ENCODE measurements at places on chromosomes 5 and 9.

DNA sequence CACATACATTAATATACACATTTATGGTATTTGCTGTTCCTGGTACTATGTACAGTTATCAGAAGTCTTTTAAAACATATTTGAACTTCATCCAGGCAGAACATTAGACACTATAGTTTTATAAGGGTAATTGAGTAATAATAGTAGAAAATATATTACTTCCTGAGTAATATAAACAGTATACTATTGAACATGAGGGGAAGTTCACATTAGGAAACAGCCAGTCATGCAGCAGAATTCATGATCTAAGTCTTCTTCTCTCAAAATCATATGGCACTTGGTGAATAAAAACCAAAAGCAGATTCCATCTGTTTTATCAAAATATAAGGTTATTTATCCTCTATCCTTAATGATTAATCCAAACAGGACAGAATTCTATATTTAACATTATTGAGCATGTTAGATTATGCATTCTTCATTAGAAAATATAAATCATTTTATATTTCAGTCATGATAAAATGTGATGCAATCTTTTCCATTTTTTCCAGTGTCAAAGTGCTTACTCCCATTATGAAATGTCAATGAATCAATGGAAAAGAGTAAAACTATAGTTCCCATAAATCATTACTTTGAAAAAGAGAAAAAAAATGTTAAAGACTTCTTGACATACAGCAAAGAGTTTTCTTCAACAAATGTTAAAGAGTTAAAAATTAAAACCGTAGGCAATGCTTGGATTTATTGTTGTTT lies 584.3 kb upstream of the TUSC1 start:
- no peak for DNase-seq

DNA sequence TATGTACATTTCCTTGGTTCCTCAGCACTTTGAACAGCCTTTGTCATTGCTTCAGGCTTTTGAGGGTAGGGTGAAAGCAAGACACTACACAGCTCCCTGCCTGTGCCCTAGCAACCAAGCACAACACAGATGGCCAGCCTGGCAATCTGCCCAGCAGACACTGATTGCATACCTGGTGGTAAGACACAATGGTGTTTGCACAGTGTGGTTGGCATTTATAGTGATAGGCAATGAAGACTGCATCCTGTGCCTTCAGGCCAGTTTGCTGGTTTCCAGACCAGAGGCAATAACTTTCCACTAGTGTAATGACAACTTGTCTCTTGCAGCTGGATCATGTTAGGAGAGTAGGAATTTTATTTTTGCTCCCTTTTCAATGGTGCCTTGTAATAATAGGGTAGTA lies 144.5 kb upstream of the TNC start:
- no peak for DNase-seq

DNA sequence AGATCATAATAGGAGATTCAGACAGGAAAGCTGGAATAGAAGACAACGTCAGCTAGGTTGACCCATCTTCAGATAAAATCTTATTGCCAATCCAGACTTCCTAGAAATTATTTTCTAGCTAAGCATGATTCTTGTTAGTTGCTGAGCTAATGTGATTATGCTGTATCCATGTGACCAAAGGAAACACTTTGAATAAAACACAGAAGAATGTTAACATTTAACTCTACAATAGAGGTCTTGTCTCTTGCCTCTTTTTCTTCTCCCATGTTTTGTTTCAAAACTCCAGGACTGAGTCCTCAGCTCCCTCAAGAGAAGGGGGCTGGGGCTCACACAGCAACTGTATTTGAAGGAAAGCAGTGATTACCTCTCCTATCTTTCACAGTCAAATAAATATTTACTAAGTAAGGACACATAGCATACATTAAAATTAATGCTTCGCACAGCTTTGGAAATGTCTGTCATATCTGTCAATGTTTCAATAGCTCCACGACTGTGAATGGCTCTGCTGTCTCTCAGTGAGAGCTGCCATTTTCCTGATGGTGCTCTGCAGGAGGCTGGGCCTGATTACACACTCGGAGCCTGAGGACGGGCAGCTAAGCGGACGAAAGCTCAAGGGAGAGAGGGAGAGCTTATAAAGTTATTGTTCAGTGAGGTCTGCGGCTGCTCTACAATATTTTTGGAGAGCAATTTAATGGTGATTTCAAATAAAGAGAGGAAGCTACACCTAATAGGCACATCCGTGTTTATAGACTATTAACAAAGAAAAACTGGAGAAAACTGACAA lies 64.8 kb upstream of the ZNF462 start:
- DNase-seq, result no peak

- DNase-seq, result no peak
These were observed 80.9 kb upstream of the SPOCK1 start for GRCh38 chr5:137580030-137580429.

DNA sequence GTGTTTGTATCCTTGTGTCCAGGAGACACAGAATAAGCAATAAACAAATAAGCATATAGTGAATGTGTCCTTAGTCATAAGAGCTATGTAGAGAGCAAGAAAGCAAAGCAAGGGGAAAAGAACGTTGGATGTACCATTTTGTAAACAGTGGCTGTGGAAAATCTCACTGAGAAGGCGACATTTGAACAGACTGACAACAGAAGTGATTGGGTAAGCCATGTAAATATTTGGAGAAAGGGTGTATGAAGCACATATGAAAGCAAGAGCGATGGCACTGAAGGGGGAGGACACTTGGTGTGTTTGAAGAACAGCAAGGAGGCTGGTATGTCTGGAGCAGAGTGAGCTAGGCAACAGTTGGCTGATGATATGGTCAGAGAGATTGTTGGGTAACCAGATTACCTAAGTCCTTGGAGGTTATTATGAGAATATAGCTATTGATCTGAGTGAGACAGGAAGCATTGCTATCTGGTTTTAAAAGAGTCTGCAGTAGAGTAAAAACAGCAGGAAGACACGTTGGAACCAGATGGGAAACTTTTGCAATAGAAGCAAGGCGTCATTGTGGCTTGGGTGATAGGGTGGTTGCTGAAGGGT lies 115.5 kb upstream of the IL7R start:
- DNase-seq, result no peak

GRCh38 chr5:9363026-9363425 lies 182.8 kb downstream of the SEMA5A start:
- DNase-seq, result no peak

DNA sequence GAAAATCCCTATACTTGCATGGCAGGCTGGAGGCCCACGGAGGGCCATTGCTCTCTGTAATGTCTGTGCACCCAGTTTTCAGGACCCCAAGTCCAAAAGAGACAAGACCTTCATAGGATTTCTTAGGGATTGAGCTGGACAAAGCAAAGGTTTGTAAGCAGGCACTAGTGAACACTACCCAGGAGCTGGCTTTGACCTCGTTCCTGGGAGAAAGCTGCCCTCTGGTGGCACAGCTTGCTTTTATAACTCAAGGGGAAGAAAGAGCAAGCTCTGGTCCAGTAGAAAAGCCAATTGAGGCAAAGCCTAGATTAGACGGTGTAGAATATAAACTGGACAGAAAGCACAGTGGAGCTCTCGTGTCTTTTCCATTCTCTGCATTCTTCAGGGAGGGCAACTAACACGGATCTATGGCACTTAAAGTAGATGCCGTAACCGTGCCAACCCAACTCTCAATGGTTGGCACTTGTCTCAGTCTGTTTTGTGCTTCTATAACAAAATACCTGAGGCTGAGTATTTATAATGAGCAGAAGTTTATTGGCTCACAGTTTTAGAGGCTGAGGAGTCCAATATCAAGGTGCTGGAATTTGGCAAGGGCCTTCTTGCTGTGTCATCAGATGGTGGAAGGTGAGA lies 7.9 kb downstream of the GABRP start:
- DNase-seq, result no peak

GRCh38 chr5:34978681-34979080 lies 49.3 kb downstream of the DNAJC21 start:
- no peak for DNase-seq

DNA sequence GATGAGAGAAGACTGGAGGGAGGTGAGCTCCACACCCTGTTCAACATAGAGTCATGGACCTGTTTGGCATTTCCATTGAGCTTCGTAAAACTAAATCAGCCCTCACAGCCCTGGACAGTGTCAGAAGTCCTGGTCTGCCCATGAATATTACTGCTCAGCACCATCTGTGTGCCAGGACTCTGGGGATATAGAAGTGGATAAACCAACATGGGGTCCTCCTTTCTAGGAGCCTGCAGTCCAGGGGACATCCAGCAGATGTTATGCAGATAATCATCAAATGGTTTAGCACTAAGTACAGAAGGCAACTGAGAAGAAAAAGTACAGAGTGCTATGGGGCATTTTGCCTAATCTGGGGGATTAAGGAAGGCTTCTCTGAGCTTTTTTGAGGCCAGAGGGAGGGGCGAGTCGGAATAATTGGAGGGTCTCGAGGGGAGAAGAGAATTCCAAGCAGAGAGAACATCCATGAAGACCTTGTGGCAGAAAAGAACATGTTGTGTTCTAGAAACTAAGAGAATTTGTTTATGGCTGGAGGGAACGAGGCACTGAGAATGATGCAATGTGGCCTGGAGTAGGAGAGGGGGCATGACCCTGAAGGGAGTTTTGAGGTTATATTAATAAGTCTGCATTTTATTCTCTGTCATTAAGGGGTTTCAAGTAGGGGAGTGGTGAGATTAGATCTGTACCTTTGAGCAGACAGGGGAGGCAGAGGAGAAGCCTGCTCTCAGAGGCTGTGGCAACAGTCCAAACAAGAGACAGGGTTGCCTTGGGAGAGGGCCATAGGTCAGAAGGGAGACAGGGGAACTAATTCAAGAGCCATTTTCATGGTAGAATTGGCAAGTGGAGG lies 63.5 kb upstream of the SLC2A8 start:
- no peak for DNase-seq

DNA sequence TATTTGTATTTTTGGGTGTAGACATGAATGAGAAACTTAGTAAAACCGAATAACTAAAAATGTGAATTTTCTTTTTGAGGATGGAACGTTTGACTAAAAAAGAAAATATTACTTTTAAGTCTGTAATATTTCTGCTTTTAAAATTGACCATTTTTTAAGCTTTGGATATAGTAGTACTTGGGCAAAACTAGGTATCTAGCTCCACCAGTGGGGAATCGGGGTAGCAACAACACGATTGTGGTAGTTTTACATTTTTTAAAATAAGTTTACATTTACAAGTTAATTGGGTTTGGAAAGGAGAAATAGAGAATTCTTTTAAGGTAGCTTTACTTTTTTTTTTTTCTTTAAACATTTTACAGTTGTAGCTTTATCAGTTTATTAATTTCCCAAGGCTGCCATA lies 154.4 kb downstream of the MAN2A1 start:
- DNase-seq, result no peak

DNA sequence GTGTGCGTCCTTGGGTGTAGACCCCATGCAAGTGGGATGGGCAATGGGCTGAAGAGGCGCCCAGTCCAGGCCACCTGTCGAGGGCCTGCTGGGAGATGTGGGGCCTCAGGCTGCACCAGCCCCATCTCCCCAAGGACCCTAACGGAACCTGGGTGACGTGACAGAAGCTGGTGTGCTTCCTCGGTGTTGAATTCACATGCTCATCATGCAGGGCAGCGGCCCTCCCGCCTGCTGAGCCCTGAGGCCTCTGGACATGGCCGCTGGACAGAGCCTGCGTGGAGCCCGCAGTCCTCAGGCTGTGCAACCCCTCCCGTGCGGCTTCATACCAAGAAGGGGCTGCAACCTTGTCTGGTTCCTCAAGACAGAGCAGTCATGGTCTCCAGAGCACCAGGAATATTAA lies 26.8 kb downstream of the TERT start:
- no peak for DNase-seq

DNA sequence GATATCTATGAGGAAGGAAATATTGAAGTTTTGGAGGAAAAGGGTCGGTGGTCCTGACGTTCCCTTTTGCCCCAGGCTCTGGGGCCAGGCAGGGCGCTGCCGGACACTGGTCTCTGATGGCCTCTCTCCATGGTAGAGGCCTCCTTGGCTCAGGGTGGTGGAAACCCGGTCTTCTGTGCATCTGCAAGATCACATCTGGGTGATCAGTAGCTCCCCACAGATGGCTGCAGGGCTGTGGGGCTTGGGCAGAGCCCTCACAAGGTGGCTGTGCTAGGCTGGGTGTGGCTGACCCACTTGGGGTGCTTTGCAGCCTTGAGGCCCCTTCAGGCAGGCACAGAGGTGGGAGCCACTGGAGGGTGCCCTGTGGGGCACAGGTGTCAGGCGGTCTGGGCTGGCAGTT lies 53.9 kb upstream of the RNU6ATAC start:
- no peak for DNase-seq

- no peak for DNase-seq
These were observed 61.8 kb downstream of the COX7C start for GRCh38 chr5:86679529-86679928.

- DNase-seq, result no peak
These were observed 15.4 kb upstream of the SNX2 start for GRCh38 chr5:122759241-122760070.

DNA sequence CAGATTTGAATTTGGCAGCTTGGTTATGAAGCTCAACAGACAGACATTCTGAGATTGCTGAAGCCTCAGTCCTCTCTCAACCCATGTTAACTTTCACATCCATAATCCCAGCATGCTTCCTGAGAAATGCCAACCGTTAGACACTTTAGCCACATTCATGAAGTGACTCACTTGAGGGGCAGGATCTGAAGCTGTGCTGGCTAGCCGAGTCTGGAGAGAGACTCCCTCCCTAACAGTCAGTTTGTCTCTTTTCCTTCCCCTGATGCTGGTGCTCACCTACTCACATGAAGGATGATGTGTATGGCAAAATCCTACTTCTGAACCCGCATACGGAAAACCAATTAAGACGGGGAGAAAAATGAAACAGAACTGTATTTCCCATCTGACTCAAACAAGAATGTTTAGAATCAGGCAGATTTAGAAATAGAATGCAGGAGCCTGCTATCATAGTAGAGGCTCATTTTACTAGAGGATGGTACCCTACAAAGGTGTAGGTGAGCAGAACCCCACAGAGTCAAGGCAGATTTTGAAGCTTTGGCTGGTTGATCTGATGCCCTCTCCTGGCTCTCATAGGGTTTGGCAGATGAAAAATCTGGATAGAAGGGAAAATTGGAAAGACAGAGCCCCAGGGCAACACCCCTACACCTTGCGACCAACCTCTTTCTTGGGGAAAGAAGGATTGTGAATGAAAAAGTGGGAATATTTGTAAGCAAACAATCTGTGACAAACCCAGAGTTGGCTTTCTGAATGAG lies 150.9 kb upstream of the LHFPL2 start:
- DNase-seq, result no peak

DNA sequence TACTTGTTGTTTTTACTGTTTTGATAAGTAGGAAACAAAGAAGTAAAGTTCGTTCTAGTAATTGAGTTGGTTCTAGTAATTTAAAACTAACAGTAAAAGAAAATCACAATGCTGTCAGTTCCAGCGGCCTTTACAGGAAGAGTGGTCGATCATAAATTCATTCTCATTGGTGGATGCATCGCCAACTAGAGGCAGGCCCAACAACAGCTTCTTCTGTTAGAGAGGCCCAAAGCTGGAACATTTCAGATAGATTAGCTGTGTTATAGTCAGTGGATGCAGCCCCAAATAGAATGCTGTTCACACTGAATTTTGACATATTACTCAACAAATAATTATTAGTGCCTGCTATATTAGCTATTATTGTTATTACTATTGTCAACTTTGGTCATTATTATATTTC lies 80.8 kb downstream of the ARRDC3 start:
- DNase-seq, result no peak

- DNase-seq, result no peak
These were observed 281.6 kb downstream of the CRB2 start for GRCh38 chr9:123637606-123637944.

- no peak for DNase-seq
These were observed 59.7 kb downstream of the MFAP3 start for GRCh38 chr5:154098465-154098864.

Measured in esophagus squamous epithelium (tissue), 5 donors.